Ascending aorta (tissue), 2 donors: ENCODE measurements at places on chromosomes 2 and 18.

GRCh38 chr2:11121099-11121822, 34.0 kb upstream of the SLC66A3 start:
- DNase-seq, result no peak

- no peak for DNase-seq
These were observed 1386.4 kb upstream of the SLC39A10 start for GRCh38 chr2:194270648-194271047.

- DNase-seq, result no peak
These were observed 31.9 kb downstream of the C1QL2 start for GRCh38 chr2:119126650-119127049.

GRCh38 chr2:18614041-18614440, 24.7 kb upstream of the NT5C1B start:
- no peak for DNase-seq

DNA sequence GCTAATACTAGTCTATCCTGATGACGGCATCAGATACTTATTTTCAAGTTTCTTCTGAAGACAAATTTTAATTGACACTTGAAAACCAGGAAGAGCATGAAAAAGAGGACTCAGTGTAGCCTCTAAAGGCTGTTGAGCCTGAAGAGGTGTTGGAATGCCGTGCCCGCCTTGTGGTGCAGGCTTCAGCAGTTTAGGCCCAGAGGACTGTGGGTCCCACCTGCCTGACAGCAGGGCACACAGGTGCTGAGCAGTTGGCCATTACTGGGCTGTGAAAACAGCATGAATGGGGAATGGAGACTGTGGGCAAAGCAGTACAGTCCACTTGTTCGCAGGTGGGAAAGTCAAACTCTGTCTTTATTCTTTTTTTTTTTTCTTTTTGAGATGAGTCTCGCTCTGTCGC, 49.8 kb upstream of the THOC1 start:
- DNase-seq, result no peak

GRCh38 chr2:7951001-7951400, 730.9 kb upstream of the ID2 start:
- DNase-seq, result no peak

GRCh38 chr18:44067186-44067585, 613.5 kb upstream of the SETBP1 start:
- no peak for DNase-seq

DNA sequence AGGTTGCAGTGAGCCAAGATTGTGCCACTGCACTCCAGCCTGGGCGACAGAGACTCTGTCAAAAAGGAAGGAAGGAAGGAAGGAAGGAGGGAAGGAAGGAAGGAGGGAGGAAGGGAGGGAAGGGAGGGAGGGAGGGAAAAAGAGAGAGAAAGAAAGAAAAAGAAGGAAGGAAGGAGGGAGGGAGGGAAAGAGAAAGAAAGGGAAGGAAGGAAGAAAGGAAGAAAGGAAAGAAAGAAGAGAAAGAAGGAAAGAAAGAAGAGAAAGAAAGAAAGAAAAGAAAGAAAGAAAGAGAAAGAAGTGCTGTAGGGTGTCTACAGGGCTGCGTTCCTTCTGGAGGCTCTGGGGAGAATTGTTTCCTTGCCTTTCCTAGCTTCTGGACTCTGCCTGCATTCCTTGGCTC, 22.5 kb upstream of the RAB11FIP5 start:
- no peak for DNase-seq

DNA sequence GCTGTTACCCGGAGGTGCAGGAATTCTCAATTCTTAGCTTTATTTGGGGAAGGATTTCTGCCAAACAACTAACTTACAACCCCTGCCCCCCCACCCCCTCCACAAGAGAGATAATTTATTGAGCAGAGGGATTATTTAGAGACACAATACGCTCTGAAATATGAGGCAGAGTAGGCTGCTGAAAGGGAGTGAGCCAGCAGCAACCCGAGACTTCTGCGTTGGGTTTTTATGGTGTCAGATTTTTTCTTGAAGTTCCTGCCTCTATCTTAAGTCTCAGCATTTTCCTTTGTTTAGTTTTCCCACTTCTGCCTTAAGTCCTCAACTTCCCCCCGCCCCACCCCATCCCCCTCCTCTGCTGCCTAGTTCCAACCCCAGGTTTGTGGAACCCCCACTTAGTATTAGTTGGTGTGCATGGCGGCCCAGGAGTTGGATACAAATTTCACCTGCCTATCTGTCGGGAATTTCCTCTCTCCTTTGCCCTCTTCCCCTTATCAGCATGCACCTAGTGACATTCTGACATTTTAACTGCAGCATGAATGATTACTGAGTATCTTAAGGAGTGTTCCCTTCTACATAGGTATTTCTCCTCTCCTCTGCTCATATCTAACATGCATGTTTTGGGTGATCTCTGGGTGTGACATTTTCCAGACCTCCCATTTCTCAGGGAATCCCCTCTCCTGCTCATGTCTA, 1635.9 kb upstream of the LRRTM1 start:
- no peak for DNase-seq

- DNase-seq, result no peak
These were observed 49.9 kb downstream of the KDM3A start for GRCh38 chr2:86491088-86491487.

DNA sequence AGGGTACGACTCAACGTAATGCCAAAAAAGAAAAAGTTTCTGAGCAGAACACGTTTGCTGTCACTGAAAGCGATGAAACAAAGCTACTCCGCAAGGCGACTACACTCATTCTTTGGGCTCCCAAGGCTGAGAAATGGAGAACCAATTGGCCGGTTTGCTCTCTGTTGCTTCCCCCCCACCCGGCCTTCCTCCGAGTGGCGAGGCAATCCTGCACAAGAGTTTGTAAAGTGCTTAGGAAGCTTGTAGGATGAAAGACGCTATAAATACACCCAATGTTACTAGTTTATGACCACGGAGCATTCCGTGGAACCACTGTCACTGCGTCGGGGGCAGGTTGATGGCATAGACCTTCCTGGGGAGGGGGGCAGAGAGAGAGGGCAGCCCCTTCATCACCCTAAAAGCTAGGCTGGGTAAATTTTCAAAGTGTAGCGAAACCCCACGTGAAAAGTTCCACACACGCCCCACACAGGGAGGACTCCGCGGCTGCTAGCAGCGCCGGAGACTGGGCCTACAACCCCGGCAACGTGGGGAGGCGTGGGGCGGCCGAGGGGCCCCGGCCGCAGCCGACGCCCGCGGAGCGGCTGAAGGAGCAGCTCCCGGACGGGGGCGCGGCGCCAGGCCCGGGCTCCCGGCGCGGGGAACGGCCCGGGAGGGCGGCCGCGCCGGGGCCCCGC, 915 bp downstream of the CUL3 start:
- DNase-seq, result peak; percentile 67

DNA sequence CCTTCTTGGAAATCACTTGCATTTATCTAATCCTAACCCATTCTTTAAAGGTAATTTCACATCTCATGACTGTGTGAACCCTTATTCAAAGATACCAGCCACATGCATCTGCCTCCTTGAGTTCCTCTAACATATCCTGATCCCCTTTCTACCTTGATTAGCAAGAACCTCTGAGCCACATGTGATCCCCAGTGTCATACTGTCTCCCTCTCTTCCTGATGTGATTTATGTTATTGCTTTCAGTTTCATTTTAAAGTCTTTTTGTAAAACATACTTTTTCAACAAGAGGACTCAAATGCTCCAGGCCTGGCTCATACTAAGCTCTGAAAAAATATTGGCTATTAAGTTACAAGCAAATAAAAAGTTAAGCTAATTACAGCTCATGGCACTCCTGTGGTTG, 470.1 kb downstream of the DLGAP1 start:
- DNase-seq, result no peak
